ENCODE measurements at places on chromosomes 12 and 14.

DNA sequence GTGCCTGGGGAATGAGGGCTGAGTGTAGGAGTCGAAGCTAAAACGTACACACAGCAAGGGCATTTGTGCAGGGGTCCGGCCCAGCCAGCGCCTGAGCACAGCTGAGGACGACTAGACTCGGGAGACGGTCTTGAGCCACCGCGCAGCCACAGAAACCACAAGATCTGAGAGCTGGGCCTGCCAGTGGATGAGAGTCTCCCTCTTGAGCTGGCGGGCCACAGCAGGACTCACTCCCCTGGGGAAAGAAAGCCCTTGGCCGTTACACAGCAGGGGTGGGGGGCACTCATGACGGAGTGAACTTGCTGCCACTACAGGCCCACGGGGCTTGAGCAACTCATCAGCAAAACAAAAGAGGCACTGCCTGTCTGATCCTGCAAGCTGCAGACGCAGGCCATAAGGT lies 23.0 kb downstream of the STX2 start:
- DNase-seq = no peak

DNA sequence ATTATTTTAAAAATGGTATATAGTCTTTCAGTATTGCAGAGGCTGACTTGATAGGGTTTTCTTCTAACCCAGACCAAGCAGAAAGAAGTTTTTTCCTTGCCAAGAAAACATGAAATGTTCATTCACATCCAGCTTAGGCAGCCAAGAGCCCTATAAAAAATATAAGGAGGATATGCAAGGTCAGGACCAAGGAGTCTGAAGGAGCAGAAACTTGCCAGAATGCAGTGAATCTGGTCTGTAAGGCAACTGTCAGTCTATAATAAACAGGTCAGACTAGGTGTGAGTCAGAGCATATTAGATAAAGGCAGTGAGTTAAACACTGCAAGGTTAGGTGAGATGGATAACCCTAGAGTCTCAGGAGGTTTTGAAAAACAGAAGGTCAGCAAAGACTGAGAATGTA lies 645.5 kb downstream of the C12orf50 start:
- no peak for DNase-seq

GRCh38 chr12:109821968-109822367 lies 11.2 kb downstream of the TRPV4 start:
- no peak for DNase-seq

GRCh38 chr14:103101257-103101962 lies 6.9 kb downstream of the EXOC3L4 start:
- no peak for DNase-seq

DNA sequence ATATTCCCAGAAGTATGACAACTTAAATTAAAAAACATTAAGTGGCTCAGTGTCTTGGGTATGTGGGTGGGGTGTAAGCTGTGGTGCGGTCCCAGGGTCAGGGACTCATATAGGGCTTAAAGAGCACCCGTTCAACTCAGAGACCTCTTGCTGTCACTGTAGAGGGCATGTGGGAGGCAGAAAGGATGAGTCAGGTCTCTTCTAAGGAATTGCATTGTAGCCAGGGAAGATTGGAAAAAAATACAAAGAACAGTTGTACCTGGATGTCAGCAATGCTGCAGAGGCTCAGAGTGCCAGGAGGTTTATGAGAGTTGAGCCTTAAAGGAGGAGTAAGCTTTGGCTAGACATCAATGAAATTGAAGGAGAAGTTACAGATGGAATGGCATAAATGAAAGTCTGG lies 104.1 kb downstream of the MYRFL start:
- no peak for DNase-seq

- DNase-seq = no peak
Observed at GRCh38 chr14:23172096-23172495, 11.4 kb downstream of the SLC7A8 start.

DNA sequence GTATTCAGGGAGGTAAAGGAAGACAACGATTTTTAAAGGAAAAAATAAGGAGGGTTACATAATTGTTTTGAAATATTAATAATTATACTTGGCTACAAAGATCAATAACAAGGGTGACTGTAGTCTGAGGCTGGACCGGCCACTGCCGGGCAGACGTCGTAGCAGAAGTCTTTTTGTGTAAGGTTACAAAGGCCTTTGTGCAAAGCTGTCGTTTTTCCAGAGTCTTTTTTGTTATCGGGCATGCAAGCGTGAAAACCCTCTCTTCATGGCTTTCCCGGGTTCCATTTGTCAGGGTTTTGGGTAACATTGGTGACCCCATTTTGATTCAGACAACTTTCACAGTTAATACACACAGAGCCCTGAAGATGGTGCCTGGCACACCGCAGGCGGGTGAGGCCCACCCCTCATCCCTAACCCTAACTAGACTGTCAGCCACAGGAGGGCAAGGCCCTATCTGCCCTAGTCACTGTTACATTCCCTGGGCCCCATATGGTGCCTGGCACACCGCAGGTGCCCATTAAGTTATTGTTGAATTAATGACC lies 31.3 kb downstream of the RILPL1 start:
- DNase-seq = no peak

GRCh38 chr12:67764055-67764454 lies 115.5 kb downstream of the DYRK2 start:
- no peak for DNase-seq

DNA sequence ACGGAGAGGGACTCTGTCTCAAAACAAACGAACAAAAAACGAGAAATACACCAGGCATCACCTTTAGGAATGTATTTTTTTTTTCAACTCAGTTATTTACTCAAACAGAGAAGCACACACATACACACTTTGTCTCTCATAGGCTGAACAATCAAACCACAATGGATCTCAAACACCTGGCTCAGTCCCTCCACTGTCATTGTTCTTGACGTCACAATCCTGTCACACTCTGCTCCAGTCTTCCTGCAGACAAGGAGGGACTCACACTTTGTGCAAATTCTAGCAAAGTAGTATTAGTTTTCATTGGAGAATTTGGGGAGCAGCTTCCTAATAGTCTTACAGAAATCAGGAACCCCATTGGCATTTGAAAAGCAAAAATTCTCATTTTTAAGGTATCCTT lies 727.8 kb downstream of the BCL11B start:
- DNase-seq = no peak

- DNase-seq = no peak
Observed at GRCh38 chr14:36605506-36605857, 23.1 kb upstream of the NKX2-8 start.

GRCh38 chr14:72634691-72635616 lies 258.9 kb downstream of the DPF3 start:
- DNase-seq = no peak

- no peak for DNase-seq
Observed at GRCh38 chr12:115946867-115947695, 330.4 kb downstream of the MED13L start.

GRCh38 chr12:45034861-45035265 lies 16.0 kb downstream of the DBX2 start:
- DNase-seq = no peak

- no peak for DNase-seq
Observed at GRCh38 chr14:54538055-54538454, 28.3 kb downstream of the CGRRF1 start.

- DNase-seq = no peak
Observed at GRCh38 chr14:53153702-53154112, 584 bp upstream of the DDHD1 start.

DNA sequence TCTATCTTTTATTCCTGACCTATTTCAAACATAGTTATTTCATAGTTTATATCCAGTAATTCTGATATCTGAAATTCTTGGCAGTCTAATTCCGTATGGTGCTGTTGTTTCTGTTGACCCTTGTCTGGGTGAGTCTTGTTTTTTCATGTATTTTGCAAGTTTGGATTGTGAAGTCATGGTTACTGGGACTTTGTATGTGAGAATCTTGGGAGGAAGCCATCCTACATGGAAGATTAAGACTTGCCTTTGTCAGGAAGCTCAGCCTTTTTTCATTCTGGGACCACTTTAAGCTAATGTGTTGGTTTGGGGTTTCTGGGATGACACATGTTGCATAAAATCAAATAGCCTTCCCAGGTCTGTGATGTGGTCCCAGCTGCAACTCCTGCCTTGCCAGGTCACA lies 191.6 kb upstream of the E2F7 start:
- no peak for DNase-seq

GRCh38 chr12:85457016-85457415 lies 177.0 kb downstream of the ALX1 start:
- no peak for DNase-seq

GRCh38 chr12:41188841-41189394 lies 798 bp downstream of the PDZRN4 start:
- no peak for DNase-seq

- DNase-seq = no peak
Observed at GRCh38 chr12:106154751-106155273, 16.1 kb upstream of the NUAK1 start.

DNA sequence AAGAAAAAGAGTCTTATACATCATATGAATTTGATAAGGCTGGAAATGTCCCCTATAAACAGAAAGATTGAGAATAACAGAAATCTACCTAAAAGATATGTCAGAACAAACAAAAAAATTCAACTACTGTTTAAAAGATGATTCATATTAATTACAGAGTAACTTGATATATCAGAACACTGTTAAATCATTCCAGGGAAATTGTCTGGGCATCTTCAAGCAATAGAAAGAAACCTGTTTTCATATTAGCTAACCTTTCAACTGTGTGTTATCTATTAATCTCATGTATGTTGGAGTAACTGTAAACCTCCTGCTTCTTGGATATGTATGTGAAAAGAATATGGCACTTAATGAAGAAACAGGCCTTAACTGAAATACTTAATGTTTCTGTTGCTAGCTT lies 96.7 kb downstream of the NUBPL start:
- no peak for DNase-seq

DNA sequence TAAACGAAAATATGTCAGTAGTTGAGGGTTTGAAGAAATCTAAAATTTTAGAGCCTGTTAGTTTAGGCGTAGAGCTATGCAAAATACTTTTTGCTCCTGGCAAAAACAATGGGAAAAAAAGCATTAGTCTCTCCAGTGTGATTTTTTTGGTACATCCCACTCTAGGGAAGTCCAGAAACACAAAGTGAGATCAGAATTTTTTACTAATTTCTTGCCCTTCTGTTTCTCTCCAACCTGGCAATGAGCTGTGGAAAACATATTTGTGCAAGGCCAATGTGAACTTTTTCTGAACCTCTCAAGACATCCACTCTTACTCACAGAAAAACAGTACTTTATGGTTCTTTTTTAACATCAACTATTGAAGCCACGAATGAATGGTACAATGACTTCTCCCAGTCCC lies 56.9 kb upstream of the DCN start:
- no peak for DNase-seq

GRCh38 chr12:80917651-80918050 lies 20.1 kb downstream of the LIN7A start:
- DNase-seq = no peak

GRCh38 chr12:105552056-105552455 lies 221.6 kb downstream of the C12orf75 start:
- DNase-seq = no peak

DNA sequence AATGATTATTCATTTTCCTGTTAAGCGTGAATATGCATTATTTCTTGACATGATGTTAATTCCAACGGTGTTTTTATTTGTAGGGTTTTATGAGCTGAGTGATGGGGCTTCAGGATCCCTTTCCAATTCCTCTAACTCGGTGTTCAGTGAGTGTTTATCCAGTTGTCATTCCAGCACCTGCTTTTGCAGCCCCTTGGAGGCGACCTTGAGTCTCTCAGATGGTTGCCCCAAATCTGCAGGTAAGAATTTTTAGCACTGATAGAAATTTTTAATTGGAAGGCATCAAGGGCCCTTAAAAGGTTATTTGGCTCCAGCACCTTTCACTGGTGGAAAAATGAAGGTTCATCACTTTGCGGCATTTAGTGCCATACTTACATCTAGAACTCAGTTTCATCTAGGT lies 3.7 kb downstream of the DACT1 start:
- no peak for DNase-seq

GRCh38 chr12:48946205-48946604 lies 11.1 kb downstream of the ARF3 start:
- DNase-seq = no peak

DNA sequence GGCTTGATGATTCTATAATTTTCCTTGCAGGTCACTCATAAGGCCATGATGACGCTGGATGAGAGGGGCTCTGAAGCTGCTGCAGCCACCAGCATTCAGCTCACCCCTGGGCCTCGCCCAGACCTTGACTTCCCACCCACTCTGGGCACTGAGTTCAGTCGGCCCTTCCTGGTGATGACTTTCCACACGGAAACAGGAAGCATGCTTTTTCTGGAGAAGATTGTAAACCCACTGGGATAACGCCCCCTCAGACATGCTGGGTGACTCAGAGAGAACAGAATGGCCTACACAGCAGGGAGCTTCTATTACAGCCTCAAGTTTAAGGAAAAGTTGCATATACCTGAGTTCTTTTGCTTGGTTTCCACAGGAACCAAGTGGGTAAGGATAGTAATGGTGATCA lies 34.3 kb downstream of the SERPINA3 start:
- no peak for DNase-seq

- no peak for DNase-seq
Observed at GRCh38 chr14:52852810-52853521, 61.6 kb upstream of the GNPNAT1 start.

GRCh38 chr12:127500512-127501035 lies 766.4 kb upstream of the TMEM132C start:
- no peak for DNase-seq

DNA sequence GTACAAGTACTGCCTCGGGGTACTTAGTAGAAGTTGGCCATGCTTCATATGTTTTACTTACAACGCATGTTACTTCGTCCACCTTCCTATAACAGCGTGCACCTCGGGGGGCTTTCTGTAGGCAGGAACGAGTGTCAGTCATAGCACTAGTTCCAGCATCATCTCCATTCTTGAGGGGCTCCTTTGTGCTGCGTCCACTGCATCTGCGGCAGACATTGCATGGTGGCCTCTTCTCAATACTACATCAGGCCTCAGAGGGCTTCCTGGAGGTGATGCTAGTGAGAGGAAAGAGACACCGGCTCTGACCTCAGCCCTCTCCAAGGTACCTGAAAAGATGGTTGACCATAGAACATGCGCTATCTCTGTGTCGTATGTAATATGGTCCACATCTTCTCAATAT lies 121.2 kb upstream of the RTL1 start:
- DNase-seq = no peak

- DNase-seq = no peak
Observed at GRCh38 chr12:100391856-100392255, 35.0 kb downstream of the SLC17A8 start.

- peak; percentile 70 for DNase-seq
Observed at GRCh38 chr12:6953442-6954315, 2.5 kb downstream of the PTPN6 start.

- no peak for DNase-seq
Observed at GRCh38 chr12:6667559-6668210, 4.8 kb upstream of the ING4 start.
